Smooth muscle cell of the brain vasculature (primary cell): ENCODE measurements at places on chromosomes 1 and 21.

DNA sequence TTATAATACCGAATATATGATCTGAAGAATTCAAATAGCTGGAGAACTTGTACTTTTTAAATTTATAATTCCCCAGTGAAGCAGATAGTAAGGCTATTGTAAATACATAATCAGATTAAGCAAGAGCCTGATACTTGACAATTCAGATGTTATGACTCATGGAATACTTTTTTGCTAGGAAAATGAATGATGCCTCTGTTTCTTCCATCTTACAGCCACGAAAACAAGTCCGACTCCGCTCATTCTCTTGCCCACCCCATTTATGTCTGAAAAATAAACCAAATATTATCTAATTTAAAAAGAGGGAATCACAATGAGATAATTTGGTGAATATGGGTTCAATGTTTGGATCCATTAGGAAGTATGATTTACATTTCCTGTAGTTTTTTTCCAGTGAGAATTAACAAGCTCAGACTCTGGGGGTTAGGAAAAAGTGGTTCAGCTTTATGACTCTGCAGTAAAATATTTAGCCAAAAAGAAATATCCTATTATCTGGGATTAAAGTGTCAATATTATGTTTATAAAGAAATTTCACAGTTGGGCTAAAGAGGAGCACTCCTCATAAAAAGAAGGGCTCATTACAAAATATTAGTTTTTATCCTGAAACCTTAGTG lies 50.4 kb upstream of the DAB1 start:
- DNase-seq = no peak

DNA sequence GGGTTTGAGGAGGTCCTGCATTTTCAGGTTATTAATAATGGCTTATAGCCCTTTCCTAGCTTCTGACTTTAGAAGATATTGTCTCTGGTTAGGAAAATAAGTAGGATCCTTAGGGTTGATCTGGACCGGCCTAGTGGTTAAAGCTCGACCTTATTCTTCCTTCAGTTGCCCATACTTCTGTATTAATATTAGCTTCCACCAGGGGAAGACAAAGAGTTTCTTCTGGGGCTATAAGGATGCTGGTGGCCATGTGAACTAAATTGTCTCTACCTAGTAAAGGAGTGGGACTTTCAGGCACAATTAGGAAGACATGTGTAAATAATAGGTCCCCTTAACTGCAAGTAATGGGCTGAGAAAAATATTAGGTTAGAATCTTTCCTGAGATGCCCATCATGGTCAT lies 20.6 kb upstream of the FCGR2A start:
- no peak for DNase-seq

DNA sequence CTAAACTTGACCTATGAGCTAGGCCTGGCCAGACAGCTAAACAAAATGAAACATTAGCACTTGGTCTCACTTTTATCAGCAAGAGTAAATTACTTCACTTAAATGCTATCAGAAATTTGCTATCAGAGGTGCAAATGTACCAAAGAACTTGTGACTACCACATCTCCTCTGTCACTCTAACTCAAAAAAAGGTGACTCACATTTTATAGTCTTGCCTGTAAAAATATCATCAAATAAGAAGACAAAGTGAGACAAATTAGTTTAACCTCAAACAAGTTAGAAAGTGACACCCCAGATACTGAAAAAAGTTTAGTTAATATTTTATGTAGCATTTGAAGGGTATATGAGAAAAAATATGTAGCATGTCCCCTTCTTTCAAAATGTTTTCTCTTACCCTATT lies 76.9 kb downstream of the EPS15 start:
- DNase-seq = no peak

DNA sequence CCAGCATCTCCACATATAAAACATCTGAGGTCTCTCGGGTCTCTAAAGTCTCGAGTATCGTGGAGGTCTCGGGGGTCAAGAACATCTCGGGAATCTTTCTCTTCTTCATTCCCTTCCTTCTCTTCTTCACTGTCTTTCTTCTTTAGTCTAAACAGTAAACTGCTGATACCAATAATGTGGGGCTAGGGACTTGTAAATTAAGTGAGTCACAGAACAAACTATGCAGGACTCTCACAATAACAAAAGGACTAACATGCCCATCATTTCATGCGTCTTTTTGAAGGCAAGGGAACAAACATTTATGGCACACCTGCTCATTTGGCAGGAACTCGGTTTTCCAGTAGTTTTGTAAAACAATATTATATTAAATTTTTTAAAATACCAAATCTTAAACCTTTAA lies 32.4 kb downstream of the PRPF38A start:
- no peak for DNase-seq

DNA sequence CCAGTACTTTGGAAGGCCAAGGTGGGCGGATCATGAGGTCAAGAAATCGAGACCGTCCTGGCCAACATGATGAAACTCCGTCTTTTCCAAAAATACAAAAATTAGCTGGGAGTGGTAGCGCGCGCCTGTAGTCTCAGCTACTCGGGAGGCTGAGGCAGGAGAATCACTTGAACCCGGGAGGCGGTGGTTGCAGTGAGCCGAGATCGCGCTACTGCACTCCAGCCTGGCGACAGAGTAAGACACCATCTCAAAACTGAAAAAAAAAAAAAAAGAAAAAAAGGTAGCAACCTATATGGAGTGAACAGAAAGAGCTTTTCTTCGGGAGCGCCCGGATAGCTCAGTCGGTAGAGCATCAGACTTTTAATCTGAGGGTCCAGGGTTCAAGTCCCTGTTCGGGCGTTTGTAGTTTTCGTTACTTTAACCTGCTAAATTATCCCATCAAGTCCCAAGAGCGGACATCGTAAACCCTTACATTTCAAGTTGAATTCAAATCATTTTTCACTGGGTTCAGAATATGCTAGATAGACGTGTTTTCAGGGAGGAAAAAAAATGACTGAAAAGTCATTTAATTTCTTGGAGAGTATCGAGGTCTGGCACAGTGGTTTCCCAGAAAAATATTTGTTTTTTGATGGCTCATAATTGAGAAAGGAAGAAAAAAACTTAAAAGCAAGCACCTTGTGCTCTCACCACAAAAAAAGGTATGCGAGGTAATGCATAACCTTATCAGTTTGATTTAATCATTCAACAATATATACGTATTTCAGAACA lies 9.8 kb upstream of the MDM4 start:
- DNase-seq = peak; percentile 76

- DNase-seq = no peak
These were observed 56.9 kb downstream of the PTPRF start for GRCh38 chr1:43587594-43587993.

GRCh38 chr1:69671363-69672010 lies 103.8 kb downstream of the LRRC7 start:
- no peak for DNase-seq

DNA sequence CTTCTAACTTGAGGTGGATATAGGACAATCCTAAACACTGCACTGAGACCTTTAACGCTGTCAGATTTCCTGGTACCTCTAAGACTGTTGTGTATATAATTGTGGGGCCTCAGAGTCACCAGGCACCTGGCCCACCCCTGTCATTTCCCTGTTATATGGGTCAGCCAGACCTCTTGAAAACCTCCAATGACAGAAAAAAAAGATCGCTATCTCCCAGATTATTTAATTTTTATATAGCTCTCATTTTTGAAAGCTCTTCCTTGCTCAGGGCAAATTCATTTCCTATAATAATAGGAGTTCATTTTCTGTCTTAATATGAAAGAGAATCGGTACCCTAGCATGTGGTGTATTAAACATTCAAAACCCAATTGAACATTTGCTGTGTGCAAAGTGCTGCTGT lies 56.7 kb downstream of the ZP4 start:
- no peak for DNase-seq

GRCh38 chr1:6188466-6188865 lies 8.3 kb upstream of the CHD5 start:
- no peak for DNase-seq

GRCh38 chr1:48674641-48675040 lies 102.0 kb downstream of the BEND5 start:
- DNase-seq = no peak

DNA sequence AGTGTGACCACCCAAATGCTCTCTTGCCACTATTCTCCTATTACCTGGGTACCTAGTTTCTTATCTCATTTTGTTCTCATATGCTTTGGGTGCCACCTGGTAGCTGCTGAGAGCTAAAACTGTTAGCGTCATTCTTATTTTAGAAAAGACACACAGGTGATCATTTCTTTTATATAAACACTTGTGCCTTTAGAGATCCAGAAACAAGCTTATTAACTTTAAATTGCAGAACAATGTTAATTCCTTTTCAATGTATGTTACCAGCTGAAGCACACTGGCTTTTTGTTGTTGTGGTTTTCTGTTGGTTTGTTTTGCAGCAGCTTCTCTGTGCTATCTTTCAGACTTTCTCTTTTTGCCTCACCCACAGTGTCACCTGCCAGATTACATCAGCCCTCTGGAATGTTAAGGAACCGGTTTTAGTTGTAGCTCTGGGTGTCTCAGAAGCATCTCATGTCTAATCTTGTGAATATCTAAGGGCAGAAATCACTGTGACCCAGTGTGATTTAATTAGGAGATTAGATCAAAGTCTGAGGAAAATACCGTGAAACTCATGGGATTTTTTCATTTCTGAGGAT lies 43.4 kb upstream of the SLC19A2 start:
- DNase-seq = no peak

DNA sequence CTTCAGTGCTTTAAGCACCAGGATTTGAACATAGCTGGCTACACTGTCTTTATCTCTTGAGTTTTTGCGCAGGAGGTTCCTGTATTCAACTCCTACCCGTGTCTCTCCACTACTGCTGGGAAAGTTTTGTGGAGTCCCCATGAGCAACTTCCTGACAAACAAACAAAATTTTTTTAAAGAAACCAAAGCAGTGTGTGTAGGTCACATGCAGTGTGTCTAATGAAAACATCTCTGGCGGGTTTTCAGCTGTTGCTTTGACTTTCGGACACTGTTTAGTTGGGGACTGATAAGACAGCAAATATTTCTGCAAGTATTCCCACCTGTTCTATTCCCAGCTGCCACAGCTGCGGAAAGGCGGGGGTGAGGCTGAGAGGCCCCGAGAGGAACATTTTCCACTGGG lies 2.0 kb downstream of the PSEN2 start:
- peak; percentile 33 for DNase-seq

DNA sequence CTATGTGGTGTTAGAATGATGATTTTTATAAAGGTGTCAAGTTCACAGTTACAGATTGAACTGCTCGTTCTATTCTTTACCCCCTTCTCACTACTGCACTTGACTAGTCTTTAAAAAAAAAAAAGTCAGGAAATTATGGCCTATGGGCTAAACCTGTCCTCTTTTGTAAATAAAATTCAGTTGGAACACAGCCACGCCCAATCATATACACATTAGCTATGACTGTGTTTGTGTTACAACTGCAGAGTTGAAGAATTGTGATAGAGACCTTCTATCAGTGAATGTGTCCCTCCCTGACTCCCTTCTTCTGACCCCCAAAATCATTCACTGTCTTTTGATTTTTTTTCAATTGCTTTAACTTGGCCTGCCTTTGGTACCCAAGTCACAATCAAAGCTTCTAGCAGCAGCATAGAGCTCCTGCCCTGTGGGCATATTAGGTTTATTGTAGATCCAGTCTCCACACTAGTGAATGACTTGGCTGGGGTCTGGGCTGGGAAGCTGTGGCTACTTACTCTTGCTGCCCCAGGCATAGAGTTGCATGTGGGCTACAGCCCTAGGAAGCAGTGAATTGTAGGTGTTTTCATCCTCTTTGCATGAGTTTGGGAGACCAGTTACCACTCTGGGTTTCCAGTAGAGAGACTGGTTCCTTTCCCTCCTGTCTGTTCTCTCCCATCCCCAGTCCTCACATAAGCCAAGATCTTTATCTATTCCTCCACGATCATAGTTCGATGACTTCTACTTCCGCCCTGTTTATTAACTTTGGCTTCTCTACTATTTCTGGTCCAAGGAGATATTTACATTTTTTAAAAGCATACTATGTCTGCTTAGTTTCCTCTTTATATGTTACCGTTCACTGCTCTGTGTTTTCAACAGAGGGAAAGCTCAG lies 249.9 kb downstream of the FMN2 start:
- DNase-seq = no peak

- DNase-seq = no peak
These were observed 15.4 kb downstream of the EFNA3 start for GRCh38 chr1:155093911-155094621.

DNA sequence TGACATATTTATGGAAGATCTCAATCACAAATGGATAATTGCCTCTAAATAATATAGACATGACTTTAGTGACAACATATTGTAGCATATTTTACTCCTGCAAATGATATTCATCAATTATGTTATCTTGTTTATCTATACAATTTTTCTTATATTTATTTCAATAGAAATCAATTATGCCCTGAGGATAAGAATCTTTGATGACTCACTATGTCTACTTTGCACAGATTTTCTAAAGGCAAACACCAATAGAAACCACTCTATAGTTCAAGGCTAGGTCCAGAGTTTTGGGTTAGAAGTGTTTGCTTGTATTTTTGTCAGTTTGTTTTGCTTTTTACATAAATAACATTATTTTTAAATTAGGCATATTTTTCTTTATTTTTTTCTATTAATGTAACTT lies 879.0 kb downstream of the LTN1 start:
- no peak for DNase-seq

DNA sequence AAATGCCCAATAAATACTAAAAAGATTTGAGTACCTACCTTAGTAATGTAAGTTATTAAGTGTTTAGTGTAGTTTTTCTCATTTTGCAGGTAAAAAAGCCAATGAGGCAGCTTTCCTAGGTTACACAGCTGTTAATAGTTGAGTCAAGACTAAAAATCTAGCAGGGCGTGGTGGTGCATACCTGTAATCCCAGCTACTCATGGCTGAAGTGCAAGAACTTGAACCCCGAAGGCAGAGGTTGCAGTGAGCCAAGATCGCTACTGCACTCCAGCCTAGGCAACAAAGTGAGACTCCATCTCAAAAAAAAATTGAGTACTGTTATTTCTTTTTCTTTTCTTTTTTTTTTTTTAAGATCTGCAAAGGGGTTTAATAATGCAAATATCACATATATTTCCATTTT lies 7.7 kb downstream of the YBX1 start:
- DNase-seq = no peak

DNA sequence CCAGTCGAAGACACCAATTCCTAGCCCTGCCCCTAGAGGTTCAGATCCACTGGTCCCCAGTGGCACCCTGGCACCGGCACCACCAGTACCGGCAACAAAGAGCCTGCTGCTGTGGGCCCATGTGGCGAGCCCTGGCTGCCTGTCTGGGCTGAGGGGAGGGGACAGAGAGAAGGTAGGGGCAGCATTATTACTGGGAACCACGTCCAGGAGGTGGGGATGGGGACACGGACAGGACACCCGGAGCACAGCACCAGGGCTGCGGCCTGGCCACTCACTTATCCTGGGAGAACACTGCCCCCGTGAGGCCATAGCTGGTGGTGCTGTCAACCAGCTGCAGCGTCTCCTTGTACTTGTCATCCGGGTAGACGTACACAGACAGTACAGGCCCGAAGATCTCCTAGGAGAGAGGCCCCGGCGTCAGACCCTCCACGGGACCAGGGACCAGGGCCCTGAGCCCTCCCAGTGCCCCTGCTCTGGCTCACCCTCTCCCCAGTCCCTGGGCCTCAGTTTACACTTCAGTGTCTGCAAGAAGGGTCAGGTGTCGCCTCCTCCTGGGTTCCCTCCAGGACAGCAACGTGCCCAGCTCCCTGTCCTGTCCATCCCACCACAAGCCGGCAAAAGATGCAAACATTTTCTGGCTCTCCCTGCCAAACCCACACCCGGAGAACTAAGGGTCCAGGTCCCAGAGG lies 15.8 kb upstream of the TAS1R2 start:
- DNase-seq = peak; percentile 73

GRCh38 chr1:202710070-202711045 lies at the start of gene SYT2:
TSS of gene SYT2 (minus strand) at chr1:202710454. CDS start at chr1:202605772, 104,682 bp downstream.
- DNase-seq = no peak

GRCh38 chr1:106680216-106680615 lies 376.3 kb upstream of the PRMT6 start:
- no peak for DNase-seq
